ENCODE measurements at places on chromosomes 16 and 17.

- peak; percentile 61 for DNase-seq
These were observed 80.1 kb downstream of the DNAH17 start for GRCh38 chr17:78497115-78497540.

GRCh38 chr17:36945959-36946725 lies 2.6 kb upstream of the AATF start:
- DNase-seq, result no peak

- no peak for DNase-seq
These were observed 10.2 kb downstream of the MMD start for GRCh38 chr17:55411463-55411855.

- DNase-seq, result no peak
These were observed 20.5 kb upstream of the MAF start for GRCh38 chr16:79621027-79621426.

DNA sequence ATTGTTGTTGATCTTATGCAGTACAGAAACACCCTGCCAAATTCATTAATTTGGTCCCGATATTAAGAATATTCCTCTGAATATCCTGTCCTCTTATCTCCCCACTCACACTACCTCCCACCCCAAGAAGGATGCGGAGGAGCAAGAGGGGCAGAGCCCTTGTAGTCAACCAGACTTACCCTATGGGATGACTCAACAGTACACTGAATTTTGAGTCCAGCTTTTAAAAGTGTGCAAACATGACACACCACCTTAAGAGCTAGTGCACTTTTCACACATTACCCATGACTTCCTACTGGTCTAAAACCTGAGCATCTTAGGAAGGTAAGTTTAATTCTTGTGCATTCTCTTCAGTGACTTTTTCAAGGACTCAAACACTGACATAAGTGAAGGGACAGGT lies 9.5 kb downstream of the USP22 start:
- peak; percentile 42 for DNase-seq

GRCh38 chr16:52407778-52408177 lies 139.2 kb downstream of the TOX3 start:
- no peak for DNase-seq

DNA sequence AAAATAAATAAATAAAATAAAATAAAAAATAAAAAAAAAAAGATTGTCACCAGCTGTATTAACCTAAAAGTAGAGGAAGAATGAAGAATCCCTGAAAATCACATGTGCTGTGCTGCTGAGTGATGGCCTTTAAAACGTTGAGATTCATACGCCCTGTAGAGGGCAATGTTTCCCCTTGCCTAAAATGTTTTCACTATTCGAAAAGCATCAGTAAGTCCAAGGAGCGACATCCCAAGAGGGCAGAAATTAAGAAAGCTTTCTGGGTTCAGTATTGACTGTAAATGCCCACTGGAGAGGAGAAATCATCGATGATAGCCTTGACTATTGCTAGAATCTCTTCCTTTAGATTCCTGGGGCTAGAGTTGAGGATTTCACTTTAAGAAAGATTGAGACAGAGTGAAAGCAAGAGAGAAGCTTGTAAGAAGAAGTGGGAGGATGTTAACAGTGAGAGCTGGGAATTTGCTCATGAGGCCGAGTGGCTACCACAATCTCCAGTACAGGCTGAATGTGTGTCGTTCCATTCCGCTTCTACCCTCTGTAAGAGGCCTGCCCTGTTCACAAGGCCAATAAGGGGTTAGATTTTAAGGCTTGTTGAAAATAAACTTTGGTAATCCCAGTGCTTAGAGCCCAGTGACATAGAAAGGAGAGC lies 170.8 kb upstream of the FAM20A start:
- peak; percentile 18 for DNase-seq

DNA sequence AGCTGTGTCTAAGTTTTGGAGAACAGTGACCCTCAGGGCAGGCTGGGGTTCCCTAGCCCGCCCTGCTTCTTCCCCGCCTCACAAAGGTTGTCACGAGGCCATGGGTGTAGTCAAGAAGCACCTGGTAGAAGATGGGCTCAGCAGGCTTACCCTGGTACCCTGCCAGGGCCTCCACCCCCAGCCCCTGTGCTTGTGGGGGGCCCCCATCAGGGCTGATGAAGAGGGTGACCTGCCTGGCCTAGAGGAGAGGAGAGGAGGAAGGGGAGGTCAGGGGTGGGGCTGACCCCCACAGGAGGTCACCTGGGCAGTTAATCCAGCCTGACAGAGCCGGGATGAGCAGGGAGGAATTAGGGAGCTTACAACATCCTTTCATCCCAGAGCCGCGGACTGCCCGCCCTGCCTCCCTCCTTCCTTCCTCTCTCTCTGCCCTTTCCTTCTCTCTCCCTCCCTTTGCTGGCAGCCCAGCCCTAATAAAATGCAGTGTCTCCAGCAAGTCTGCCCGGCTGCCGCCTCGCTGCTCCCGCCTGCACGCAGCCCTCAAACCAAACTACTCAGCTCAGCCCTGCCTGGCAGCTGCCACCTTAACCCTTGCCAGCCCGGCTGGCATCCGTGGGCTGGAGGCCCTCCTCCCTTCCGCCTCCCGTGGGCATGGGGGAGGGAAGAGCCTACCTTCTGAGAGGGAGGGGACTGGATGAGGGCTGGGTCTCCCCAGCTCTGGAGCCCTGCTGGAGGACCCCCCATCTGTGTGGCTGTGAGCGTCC lies 7.2 kb downstream of the DLX3 start:
- no peak for DNase-seq

- no peak for DNase-seq
These were observed 6.8 kb upstream of the KRT12 start for GRCh38 chr17:40873801-40874200.

GRCh38 chr17:2436316-2436905 lies 35.6 kb upstream of the MNT start:
- no peak for DNase-seq

DNA sequence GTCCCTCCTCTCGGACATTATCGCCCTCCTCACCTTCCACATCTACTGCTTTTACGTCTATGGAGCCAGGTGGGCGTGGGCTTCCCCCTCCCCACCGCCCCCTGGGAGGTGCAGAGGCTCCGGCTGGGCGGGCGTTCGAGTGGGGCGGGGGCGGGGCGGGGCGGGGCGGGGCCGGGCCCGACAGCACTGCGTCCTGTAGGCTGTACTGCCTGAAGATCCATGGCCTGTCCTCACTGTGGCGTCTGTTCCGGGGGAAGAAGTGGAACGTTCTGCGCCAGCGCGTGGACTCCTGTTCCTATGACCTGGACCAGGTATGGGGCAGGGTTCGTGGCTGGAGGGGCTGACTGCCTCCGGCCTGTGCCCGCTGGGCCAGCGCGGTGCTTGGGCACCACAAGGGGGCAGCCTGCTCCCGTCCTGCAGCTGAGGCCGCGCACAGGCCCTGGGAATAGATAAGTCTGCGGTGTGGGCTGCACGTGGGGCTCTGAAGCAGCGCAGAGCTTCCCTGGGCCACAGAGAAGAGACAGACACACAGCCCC lies 9.2 kb downstream of the PIGQ start:
- peak; percentile 74 for DNase-seq

GRCh38 chr16:31480851-31481536 lies 1.9 kb upstream of the SLC5A2 start:
- DNase-seq, result no peak

DNA sequence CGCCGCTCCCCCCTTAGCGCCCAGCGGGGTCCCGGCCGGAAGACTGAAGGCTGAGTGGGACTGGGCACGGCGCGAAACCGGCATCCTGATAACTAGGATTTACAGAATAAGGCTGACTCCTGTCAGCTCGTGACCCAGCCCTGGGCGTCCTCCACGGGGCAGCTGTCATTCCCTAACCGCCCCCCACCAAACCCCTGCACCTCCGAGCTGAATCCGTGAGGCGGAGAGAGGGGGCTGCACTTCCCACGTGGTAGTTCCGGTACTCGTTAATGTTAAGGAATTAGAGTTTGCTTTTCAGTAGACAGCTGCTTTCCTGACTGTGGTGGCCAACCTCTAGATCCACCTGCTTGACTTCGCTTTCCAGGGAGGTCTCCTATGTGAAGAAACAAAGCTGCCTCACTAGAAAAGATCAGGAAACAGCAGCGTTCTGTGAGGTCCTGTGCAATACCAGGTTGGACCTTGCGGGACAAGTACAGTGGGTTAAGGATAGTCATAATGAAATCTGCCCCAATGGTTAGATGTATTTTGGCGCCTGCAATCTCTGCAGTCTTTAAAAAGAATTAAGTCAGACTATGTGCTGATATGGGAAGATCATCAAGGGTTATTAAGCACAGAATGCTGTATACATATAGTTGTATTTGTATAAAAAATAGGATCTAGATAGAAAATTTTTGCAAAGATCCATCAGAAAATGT lies 1.1 kb upstream of the WBP2 start:
- peak; percentile 57 for DNase-seq

GRCh38 chr17:19337712-19338023 lies 24.9 kb downstream of the B9D1 start:
- DNase-seq, result no peak

DNA sequence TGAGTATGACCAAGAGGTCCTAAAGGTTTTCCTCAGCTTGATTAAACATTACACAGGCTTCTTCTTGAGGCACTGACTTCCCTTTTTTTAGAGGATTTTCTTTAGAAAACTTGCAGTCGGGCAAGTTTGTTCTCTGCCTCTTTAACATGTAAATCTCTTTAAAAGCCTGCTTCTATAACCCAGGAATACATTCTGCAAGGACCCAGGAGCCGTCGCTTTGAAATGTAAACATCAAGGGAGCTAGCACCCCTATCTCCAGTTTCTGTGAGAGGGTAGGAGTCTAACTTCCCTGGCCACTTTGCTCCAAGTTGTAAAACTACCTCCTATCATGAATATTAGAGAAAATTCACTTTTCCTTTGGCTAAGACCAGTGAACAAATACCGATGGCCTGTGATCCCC lies 201.5 kb upstream of the CPHXL start:
- DNase-seq, result no peak

DNA sequence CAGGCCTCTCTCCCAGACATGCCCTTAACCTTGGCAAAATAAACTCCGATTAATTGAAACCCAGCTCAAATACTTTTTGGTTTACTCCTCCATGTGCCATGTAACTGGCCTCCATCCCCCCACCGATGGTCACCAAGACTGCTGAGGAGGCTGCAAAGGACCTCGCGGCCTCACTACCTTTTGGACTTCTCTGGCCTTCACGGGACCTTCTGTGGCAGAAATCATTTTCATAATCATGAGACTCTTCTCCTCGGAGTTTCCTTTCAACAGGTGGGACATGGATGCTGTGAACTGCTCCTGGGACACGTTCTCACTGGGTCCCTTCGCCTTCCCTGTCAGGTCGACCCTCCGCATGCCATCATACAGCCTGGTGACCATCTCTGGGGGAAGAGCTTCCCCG lies 9.0 kb downstream of the MEAK7 start:
- DNase-seq, result no peak

GRCh38 chr16:59988591-59988990 lies 1254.5 kb upstream of the GOT2 start:
- no peak for DNase-seq

- DNase-seq, result no peak
These were observed 19.9 kb downstream of the CYB5D2 start for GRCh38 chr17:4162775-4163466.

- DNase-seq, result no peak
These were observed 84.9 kb downstream of the RTN4RL1 start for GRCh38 chr17:1939981-1940809.

DNA sequence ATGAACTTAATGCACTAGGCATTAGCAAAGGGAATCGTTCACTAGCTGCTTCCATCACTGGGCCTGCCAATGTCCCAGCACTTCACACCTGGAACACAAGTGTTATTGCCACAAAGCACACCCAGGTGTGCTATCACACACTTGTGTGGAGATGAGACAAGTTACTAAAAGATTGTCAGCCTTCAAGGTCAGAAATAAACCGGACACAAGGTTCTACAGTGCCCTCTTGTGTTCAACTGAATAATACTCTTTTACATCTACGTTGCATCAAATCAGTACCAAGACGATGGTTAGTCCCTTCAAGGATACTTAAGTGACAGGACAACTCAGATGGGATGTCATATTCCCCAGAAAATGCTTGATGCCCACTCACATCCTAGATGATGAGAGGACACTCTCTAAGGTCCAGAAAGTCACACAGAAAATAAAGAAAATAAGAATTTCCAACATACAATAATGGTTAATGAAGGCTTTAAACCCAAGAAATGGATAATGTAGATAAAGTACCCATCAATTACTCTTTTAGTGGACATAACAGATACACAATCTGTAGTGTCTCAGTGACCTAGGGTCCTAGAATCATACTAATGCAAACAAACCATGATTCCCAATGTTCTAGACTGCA lies 16.4 kb upstream of the GLG1 start:
- DNase-seq, result peak; percentile 48

DNA sequence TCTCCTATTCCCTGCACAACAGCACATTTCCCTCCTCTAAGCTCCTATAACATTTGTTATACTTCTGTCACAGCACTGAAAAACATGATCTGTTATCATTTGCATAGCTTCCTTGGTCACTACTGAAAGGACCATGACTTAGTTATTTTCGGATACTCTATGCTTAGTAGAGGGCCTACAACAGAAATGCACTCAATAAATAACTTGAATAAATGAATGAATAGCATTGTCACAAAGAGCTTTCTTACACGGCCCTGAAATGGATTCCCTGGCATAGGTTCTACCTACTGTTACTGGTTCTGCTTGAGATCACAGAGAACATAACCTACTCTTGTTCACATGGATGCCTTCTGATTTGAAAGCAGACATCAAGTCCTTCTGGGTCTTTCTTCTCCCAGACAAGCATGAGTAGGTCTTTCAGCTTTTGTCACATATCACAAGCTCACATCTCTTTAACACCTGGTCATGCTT lies 41.6 kb downstream of the MYO1D start:
- no peak for DNase-seq

DNA sequence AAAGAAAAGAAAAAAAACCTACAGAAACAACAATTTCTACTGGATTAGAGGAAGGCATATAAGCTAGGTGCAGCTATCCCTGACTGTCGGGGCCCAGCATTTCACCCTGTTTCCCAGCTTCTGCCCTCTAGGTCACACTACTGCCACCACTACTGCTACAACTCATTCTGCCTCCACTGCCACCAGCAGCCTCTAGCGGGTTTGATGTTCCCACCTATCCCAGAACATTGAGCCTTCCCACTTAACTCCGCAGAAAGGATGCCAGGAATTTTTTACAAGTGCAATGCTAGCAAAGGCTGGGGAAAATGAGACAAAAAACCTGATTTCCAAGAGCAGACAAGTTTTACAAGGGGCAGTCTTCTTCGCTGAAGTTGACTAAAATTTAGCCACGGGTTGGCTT lies 10.4 kb downstream of the ADCY9 start:
- no peak for DNase-seq

GRCh38 chr16:57862698-57863433 lies 60.6 kb upstream of the KIFC3 start:
- no peak for DNase-seq

DNA sequence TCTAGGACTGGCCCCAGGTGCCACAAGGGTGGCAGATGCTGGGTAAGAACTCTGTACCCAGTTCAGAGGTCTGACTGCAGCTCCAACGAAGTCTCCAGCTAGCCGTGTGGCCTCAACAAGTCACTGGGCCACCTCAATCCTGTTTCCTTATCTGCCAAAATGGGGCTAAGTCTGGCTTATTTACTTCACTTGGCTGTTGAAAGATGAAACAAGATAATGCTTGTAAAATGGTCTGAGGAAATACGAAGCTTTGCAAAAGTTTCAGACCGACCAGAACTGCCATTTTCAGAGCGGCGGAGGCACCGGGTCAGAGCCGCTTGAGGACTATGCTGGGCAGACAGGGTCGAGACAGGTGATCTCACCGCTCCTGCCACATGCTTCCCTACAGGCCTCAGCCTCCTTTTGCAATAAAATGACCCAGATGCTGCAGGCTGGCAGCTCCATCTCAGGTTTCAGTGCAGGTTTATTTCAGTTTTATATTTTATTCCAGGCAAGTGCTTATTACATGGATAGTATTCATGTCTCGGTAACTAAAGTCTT lies 17.2 kb downstream of the MNT start:
- no peak for DNase-seq

All from activated CD4-positive, alpha-beta T cell treated with anti-CD3 and anti-CD28 coated beads, Interleukin-2, Interleukin-6, amounts not matched to agents 100 ng/mL and 50 ng/mL, durations not matched to agents 16 hours and 8 hours (primary cell).